ENCODE measurements at places on chromosomes 2 and 18.

DNA sequence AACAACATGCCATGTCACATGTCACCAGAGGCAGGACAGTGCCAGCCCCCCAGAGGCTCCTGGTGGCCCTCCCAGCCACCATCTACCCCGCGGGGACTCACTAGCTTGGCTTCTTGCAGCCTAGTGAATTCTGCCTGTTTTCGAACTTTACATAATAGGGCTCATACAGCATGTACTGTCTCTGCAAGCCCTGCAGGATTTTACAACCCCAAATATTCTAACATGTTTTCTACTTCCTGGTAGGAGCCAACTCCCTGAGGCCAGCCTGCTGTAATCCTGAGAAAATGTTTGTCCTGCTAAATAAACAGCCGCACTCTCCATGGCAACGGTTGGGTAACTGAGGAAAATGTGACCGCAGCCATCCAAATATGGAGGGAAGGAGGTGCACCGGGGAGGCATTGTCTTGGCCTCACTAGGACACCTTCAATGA lies 2.7 kb downstream of the PER2 start:
- peak; percentile 93 for DNase-seq

DNA sequence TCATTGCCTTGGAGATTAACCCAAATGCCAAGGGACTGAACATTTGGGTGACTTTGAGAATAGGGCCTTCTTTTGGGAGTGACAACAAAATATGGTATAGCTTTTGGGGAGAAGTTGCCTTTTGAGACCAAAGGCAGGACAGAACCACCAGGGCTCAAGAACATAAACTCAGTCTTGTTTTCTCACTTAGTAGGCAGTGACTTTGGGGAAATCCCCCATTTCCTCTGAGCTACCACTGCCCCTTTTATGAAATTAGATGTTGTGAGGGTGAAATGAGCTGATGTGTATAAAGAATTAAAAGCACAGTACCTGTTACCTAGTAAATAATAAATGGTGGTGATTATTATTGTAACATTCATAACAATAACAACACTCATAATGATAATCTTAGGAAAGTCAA lies 36.5 kb downstream of the GPD2 start:
- no peak for DNase-seq

GRCh38 chr2:6630209-6630608 lies 235.5 kb downstream of the CMPK2 start:
- no peak for DNase-seq

GRCh38 chr18:48531082-48531403 lies 7.8 kb upstream of the CTIF start:
- no peak for DNase-seq

DNA sequence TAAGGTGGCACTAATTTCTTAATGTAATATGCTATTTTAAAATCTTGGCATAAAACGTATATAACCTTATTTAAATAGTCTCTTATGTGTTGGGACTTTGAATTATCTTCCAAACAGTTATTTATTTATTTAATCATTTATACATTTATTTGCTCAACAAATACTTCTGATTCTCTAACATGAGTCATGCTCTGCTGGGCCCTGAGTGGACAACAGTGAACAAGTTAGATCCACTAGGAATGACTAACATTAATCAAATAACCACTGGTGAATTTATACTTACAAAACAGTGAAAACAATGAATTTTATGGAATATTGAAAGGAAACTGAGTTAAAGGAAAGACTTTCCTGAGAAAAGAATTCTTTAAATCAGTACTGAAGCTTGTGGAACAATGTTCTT lies 1257.2 kb upstream of the CHAC2 start:
- DNase-seq = no peak

DNA sequence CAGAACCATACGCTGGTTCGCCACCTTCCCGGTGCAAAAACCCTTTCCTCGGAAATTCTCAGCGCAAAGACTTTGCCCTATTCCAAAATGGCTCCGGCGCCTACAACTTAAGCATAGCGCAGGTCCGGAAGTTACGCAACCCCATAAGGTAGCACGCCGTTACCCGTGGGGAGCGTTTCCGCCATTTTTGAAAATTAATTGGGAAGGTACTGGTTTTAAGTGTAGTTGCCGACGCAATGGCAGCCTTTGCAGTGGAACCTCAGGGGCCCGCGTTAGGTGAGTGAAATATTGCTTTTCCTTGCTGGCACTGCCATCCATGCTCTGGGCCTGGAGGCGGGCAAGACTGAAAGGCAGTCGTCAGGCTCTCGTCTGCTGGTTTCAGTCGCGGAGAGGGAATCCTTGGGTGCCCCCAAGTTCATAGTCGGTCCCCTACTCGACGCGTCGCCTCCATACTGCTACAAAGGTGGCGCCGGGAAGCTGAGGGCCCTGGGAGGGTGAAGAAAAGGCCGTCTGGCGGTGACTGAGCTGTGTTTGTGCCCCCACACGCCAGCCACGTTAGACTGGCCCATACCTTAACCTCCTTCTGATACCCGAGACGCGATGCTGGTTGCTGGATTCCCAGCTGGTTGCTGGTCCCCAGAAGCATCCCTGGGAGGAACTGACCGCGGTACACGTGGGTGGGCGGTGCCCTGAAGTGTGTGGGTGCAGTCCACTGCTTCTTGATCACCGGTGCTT lies at the start of gene NUP35:
TSS of gene NUP35 (plus strand) at position 222 of the 735 bp plus-strand sequence. CDS start at position 237, 15 bp downstream.
- DNase-seq = peak; percentile 90

GRCh38 chr18:31203096-31203793 lies 40.6 kb upstream of the DSC1 start:
- no peak for DNase-seq

- DNase-seq = no peak
Observed at GRCh38 chr2:238568455-238569440, 142.0 kb downstream of the ASB1 start.

- DNase-seq = no peak
Observed at GRCh38 chr18:49886891-49887764, 73.8 kb upstream of the ACAA2 start.

- no peak for DNase-seq
Observed at GRCh38 chr2:113922335-113922734, 32.4 kb downstream of the ACTR3 start.

DNA sequence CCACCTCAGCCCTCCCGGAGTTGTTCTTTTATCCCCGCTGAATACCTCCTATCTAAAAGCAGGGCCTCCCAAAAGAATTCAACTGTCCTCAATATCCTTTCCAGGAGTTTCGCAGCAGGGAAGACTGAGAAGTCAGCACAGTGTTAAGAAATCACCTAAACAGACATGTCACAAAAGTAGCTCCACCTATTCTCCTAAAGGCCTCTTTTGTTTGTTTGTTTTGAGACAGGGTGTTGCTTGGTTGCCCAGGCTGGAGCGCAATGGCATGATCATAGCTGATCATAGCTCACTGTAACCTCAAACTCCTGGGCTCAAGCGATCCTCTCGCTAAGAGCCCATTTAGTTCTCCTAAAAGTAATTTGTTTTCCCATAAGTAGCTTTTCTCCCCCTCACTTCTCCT lies 53.8 kb downstream of the TEX44 start:
- DNase-seq = no peak

- DNase-seq = no peak
Observed at GRCh38 chr2:7825591-7826312, 856.1 kb upstream of the ID2 start.

DNA sequence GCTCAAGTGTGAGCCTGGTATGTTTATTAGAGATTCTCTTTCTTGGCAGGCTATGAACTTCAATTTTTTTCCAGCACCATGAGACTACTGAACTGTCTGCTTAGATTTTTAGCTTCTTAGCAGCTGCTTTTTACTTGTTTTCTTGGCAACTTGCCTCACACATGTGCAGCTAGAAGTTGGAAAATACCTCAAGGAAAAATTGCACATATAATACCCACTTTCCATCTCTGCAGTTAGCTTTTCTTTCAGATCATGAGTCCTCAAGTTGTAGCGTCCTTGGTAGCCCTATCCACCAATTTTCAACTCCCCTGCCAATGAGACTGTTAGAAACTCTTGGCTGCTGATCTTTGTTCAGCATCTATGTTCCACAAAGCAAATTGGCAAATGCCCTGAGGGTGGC lies 302.1 kb downstream of the HRH4 start:
- no peak for DNase-seq

- no peak for DNase-seq
Observed at GRCh38 chr2:197292619-197293018, 18.0 kb downstream of the ANKRD44 start.

GRCh38 chr2:231188506-231189170 lies 9.8 kb upstream of the ARMC9 start:
- no peak for DNase-seq

GRCh38 chr2:10904455-10904854 lies 7.3 kb upstream of the KCNF1 start:
- no peak for DNase-seq

DNA sequence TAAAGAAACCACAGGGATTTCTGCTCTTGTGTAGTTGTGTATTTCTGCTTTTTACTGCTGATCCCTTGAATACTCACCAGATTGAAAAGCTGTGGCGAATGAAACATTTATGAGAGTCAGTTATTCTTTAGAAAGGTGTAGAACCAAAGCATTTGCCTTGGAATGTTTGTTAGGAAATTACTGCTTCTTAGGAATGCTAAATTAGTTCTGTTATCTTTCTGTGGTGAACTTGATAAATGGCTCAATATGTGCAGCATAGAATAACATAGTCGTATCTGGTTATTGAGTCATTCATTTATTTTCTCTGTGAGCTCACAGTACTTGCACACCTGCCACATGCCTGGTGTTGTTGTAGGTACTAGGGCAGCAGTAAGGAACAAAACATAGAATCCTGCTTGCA lies 57.0 kb upstream of the FAM237A start:
- DNase-seq = no peak

DNA sequence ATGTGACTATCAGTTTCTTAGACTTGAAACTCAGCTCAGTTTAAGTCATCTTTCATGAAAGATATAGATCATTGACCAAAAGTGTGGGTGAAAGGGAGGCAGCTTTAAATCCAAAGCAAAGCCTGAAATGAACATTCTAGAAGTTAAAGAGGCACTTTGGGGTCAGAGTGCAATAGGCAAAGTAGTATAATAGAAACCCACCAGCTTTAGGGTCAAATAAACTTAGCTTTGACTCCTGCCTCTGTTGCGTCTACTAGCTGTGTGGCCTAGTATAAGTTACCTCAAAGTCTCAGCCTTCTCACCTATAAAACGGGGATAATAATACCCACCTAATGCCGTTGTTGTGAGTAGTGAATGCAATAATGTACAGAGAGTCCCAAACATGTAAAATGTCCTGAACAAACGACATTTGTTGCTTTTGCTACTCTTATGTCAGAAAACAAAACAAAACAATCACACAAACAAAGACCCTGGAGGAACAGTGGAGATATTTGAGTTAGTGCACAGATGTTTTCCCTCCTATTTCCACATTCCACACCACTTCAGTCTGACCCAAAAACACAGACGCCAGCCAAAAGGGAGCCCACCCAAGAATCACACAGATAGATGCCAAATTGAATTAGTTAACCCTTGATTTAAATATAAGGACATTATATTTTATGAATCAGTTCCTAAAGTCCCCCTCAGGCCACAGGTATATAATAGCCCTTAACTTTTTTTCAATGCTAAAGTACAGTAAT lies 657.0 kb downstream of the ARHGAP15 start:
- DNase-seq = no peak

DNA sequence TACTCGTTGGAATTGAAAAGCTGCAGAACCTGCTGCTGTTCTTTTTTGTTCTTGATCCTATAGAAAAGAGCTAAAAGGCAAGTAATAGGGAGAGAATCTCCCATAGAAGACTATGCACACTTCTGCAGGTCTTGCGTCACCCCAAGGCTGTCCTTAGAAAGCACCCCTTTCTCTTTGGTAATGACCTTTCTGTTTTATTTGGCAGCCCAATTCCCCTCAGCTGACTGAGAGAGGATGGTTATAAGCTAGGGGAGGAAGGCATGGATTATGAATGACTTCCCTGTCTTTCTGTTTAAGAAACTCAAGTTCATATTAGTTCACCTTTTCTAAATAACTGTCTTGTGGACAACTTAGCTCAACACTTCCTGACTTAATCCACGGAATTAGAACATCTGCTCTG lies 122.9 kb downstream of the TXNL1 start:
- no peak for DNase-seq

GRCh38 chr2:85705680-85706039 lies 11.5 kb downstream of the GNLY start:
- no peak for DNase-seq

GRCh38 chr2:96138179-96139145 lies at the start of gene ASTL:
ASTL (minus strand) TSS chr2:96138502; CDS start chr2:96138436, 66 bp downstream.
- peak; percentile 69 for DNase-seq

Measured in NCI-H526 treated with DMSO at 0.1 percent for 48 hours (cell line).